ENCODE measurements at places on chromosomes 4 and X. TPM values are rescaled to one million over a fixed set of nuclear protein-coding genes. Genes with fewer than 3 reads are reported as not detected.

Gene PDE5A
- 29.4 TPM for total RNA-seq

Gene PABPC1L2A
- not detected for total RNA-seq

Gene CTAG2
- 0.28 TPM for total RNA-seq

Gene GUCY1B1
- total RNA-seq, result 24.7 TPM

Gene FRMPD4
- not detected for total RNA-seq

Gene SMARCA5
- 42.4 TPM for total RNA-seq

Gene TMSB15C
- total RNA-seq, result 1.5 TPM

Gene NKAP
- 7.7 TPM for total RNA-seq

Gene F11
- total RNA-seq, result 1.5 TPM

- no peaks in the 10 kb centered on the region for H3K27me3 ChIP-seq
- H3K36me3 ChIP-seq, result no peaks in the 10 kb centered on the region
- H3K4me1 ChIP-seq, result no peaks in the 10 kb centered on the region
- no peak for DNase-seq
- H3K4me3 ChIP-seq, result no peak overlapping the region
Measured at GRCh38 chrX:129006491-129006890, 516.8 kb downstream of the SMARCA1 start.

DNA sequence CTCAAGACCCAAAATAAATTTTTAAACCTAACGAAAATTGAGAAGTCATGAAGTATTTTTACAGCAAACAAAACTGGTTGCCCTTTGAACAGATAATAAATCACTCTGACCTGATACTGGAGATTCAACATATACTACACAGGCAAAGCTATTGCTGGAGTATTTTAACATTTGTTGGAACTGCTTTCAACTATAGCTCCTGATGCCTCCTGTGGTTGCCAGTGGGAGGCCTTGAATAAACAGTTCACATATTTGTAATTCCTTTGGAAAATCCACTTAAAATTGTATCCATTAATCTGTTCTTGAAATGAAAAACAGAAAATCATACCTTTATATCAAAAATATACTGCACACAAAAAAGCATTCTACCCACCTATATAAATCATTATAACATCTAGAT lies 605.1 kb downstream of the KCTD8 start:
- DNase-seq, result no peak
- no peak overlapping the region for H3K4me3 ChIP-seq
- no peaks in the 10 kb centered on the region for H3K27me3 ChIP-seq
- no peaks in the 10 kb centered on the region for H3K36me3 ChIP-seq

DNA sequence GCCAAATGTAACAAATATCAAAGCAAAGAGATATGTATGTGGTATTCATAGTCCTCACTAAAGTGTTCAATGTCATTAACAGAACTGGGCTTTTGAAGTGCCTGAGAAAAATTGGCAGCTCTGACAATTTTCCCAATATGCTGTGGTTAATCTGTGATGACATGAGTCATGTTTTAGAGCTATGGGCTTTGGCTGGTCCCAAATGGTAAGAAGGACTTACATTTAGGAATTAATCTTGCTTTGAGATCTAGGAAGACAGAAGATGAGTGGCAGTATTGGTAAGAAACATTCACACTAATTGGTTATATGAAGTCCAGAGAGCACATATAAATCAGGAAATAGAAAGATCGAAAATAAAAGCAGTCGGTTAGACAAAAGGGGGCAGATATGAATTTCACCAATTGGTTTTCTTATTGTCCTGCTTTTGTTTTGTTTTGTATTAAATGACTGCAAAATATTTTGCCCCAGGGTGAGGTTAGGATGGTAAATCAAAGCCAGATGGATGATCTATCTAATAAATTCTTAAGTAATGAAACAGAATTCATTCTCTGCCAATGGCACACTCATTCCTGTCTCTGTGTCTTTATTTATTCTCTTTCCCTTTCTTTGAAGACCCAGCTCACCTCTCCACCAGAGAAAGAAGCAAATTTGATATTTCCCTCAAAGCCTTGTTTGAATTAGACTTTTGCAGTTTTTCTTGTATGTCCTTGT lies 993.1 kb downstream of the RPA4 start:
- no peaks in the 10 kb centered on the region for H3K27me3 ChIP-seq
- no peaks in the 10 kb centered on the region for H3K4me1 ChIP-seq
- H3K27ac ChIP-seq, result no peak overlapping the region

DNA sequence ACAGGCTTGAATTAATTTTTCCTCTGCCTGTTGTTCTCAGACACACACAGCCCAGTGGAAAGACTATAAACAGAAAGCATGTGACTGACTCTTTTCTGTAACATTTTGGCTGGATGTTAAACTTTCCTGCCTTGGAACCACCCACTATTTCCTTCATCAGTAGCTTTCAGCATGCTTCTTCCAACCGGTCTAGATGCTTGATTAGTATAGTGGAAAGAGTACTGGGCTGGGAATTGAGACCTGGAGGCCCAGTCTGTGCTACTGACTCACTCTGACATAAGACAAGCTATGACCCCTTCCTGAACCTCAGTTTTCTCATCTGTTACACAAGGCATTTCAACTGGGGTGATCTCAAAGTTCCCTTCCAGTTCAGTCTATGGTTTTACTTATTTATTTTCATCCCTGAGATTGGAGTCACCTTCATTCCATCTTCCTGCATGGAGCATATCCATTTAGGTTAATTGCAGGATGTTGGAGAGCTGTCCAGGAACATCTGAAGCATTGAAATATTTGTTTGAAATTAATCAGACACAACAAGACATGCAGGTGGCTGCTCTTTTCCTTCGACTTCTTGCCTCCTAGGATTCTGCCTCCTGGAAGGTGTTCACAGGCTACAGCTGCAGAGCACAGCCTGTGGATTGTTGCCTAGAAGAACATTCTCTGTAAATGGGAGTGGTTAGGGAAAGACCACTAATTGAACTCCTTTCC lies 173.4 kb downstream of the RTL9 start:
- no peaks in the 10 kb centered on the region for H3K36me3 ChIP-seq
- DNase-seq, result no peak
- no peaks in the 10 kb centered on the region for H3K4me1 ChIP-seq
- H3K27ac ChIP-seq, result no peak overlapping the region
- no peaks in the 10 kb centered on the region for H3K27me3 ChIP-seq

GRCh38 chr4:168995537-168996295 lies 14.3 kb downstream of the CBR4 start:
- H3K27me3 ChIP-seq, result no peaks in the 10 kb centered on the region
- H3K4me1 ChIP-seq, result no peaks in the 10 kb centered on the region
- peaks cover 4% of the 10 kb centered on the region for H3K36me3 ChIP-seq

GRCh38 chrX:71623714-71624113 lies 5.4 kb upstream of the CXCR3 start:
- H3K4me3 ChIP-seq, result no peak overlapping the region
- H3K4me1 ChIP-seq, result no peaks in the 10 kb centered on the region
- H3K27ac ChIP-seq, result no peak overlapping the region

DNA sequence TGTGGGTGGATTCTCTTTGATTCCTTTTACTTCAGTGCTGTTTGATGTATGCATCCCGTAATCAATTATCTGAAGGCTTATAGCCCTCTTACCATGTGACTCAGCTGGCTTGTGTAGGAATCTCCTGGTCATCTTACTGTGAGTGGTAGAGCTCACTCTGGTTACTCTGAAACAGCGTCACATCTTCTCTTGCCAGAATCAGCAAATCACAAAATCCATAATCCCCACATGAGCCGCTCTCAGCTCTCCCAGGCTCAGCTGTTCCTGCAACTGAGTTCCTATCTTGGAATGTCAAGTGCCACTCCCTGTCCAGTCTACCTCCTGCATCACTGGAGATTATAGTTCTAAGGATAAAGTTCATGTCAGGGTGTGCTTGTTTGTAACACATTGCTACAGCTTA lies 278.0 kb downstream of the FBXO8 start:
- H3K27ac ChIP-seq, result no peak overlapping the region
- no peak overlapping the region for H3K4me3 ChIP-seq
- DNase-seq, result no peak
- no peaks in the 10 kb centered on the region for H3K4me1 ChIP-seq

GRCh38 chr4:38365261-38365660 lies 298.7 kb upstream of the KLF3 start:
- H3K27ac ChIP-seq, result no peak overlapping the region
- no peak for DNase-seq
- peaks cover 6% of the 10 kb centered on the region for H3K4me1 ChIP-seq
- H3K36me3 ChIP-seq, result no peaks in the 10 kb centered on the region
- no peaks in the 10 kb centered on the region for H3K27me3 ChIP-seq
- no peak overlapping the region for H3K4me3 ChIP-seq

DNA sequence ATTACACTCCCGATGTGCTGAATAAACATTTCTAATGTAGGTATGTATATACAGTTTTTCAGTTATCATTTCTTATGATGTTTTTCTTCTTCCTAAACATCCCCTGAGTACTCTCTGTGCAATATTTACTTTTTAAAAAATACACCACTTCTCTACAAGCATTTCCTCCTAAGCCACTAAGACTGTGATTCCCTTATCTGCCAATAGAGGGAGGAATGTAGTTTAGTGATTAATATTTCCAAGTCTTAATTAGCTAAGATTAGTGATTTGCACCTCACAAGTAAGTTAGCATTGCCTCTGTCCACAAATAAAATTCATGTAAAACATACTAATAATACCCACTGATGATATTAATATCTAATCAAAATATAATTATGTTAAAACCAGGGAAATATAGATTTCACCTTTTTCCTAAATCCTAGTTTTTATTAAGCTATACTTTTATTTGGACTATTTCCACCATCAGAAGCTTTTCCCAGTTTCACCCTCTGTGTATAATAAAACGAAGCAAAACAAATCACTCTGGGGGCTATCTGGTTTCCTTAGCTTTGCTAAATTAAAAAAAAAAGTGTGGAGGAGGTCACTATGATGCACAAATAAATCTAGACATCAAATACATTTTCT lies 909.1 kb downstream of the FAT4 start:
- no peak overlapping the region for H3K4me3 ChIP-seq
- H3K27me3 ChIP-seq, result no peaks in the 10 kb centered on the region
- no peak overlapping the region for H3K27ac ChIP-seq
- no peak for DNase-seq

GRCh38 chr4:139036885-139037284 lies 21.3 kb downstream of the NOCT start:
- peaks cover 7% of the 10 kb centered on the region for H3K4me1 ChIP-seq
- DNase-seq, result no peak
- H3K27ac ChIP-seq, result no peak overlapping the region
- no peaks in the 10 kb centered on the region for H3K36me3 ChIP-seq
- H3K4me3 ChIP-seq, result no peak overlapping the region
- H3K27me3 ChIP-seq, result no peaks in the 10 kb centered on the region

- no peaks in the 10 kb centered on the region for H3K27me3 ChIP-seq
- H3K4me3 ChIP-seq, result no peak overlapping the region
- H3K36me3 ChIP-seq, result no peaks in the 10 kb centered on the region
- no peak overlapping the region for H3K27ac ChIP-seq
- H3K4me1 ChIP-seq, result no peaks in the 10 kb centered on the region
- no peak for DNase-seq
Measured at GRCh38 chr4:77342170-77342810, 185.3 kb downstream of the CCNG2 start.

DNA sequence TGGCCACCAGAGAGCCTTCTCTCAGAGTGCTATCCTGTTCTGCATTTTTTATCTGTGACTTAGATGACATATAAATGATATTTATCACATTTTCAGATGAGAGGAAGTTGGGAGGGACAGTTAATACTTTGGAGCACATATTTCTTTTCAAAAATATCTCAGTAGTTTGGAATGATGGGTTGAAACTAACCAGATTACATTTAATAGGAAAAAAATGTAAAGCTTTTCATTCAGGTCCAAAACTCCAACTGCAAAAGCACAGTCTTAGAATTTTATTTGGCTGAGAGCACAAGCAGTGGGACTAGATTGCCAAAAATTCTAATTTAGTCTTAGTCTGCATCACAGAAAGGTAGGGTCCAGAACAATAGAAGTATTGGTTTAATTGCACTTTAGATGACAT lies 248.2 kb upstream of the TEX13A start:
- H3K4me3 ChIP-seq, result no peak overlapping the region
- DNase-seq, result no peak
- H3K4me1 ChIP-seq, result no peaks in the 10 kb centered on the region

GRCh38 chrX:71910986-71911730 lies 513 bp downstream of the NHSL2 start:
- no peaks in the 10 kb centered on the region for H3K4me1 ChIP-seq
- DNase-seq, result peak; percentile 60
- H3K36me3 ChIP-seq, result no peaks in the 10 kb centered on the region
- no peak overlapping the region for H3K27ac ChIP-seq

DNA sequence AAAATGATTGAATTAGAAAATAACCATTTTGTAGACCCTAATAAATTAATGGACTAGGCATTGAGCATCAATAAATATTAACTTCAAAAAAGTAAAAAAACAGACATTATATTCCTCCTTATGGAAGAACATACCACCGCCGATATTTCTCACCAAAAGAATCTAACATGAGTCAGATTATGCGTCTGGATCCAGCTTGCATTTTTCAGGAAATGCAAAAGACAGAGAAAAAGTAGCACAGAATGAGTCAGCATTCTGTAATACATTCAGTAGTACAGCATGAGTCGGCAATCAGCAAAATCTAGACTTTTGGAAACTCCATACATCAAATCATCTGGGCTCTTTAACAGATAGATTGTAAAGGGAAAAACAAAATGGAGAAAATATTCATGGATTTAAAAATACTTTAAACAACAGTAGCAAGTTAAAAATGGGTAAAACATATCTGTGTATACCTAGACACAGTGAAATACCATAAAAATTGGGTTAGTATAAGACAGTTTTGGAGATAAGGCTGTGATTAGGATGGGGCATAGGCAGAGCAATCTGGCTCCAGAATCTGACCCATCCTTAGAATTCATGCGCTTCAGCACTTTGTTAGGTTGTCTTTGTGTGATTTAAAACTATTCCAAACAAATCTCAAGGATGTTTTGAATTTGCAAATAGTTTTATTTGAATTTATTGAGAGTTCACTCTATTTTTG lies 633.0 kb upstream of the FAM241A start:
- no peak overlapping the region for H3K27ac ChIP-seq
- no peaks in the 10 kb centered on the region for H3K36me3 ChIP-seq
- no peak overlapping the region for H3K4me3 ChIP-seq
- no peaks in the 10 kb centered on the region for H3K4me1 ChIP-seq
- no peak for DNase-seq

GRCh38 chr4:98977557-98977956 lies 18.0 kb upstream of the METAP1 start:
- DNase-seq, result no peak
- no peaks in the 10 kb centered on the region for H3K4me1 ChIP-seq
- H3K27ac ChIP-seq, result no peak overlapping the region
- no peak overlapping the region for H3K4me3 ChIP-seq
- no peaks in the 10 kb centered on the region for H3K36me3 ChIP-seq

GRCh38 chr4:183469285-183469684 lies 24.8 kb downstream of the CDKN2AIP start:
- H3K4me1 ChIP-seq, result no peaks in the 10 kb centered on the region
- H3K36me3 ChIP-seq, result no peaks in the 10 kb centered on the region
- DNase-seq, result no peak
